ENCODE measurements at places on chromosomes 11 and 22. TPM values are rescaled to one million over a fixed set of nuclear protein-coding genes. Genes with fewer than 3 reads are reported as not detected.

Gene TMEM151A
- 7.9 TPM for total RNA-seq

Gene ANO1
- 5.0 TPM for total RNA-seq

Gene P2RY6
- total RNA-seq = 0.56 TPM

Gene PDE2A
- total RNA-seq = 23.7 TPM

Gene TRIM66
- total RNA-seq = 0.71 TPM

Gene MISFA
- 7.8 TPM for total RNA-seq

Gene DDTL
- not detected for total RNA-seq

DNA sequence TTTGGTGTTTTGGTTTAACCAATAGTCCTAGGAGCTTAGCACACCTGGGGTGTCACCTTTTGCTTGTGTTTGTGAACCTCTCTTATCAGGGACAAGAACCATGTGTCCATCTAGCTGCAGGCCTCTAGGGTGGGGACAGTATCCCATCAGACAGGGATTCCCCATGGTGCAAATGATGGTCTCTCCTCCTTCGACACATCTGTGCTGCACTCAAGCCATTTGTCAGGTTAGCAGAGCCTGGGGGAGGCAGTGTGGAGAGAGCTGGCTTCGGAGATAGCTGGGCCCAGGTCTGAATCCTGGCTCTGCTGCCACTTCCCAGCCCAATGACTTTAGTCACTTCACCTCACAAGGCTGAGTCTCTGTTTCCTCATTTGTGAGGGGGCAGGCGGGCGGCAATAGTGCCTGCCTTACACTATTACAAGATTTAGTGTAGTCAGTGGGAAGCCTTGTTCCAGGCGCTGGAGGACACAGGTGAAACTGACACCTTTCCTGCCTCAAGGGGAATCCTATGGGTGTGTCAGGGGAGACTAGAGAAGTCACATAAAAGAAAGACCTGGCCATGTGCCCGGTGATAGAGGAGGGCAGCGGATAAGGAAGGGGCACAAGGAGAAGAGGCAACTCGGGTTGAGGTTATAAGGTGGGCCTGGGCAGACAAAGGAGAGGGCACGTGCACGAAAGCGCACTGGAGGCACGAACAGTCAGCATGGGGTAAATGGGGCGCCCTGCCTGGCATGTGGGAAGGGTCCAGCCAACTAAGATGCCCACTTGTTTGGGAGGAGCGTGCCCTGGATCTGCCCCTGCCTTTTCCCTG, 12.6 kb downstream of the KLHL35 start:
- DNase-seq = no peak

DNA sequence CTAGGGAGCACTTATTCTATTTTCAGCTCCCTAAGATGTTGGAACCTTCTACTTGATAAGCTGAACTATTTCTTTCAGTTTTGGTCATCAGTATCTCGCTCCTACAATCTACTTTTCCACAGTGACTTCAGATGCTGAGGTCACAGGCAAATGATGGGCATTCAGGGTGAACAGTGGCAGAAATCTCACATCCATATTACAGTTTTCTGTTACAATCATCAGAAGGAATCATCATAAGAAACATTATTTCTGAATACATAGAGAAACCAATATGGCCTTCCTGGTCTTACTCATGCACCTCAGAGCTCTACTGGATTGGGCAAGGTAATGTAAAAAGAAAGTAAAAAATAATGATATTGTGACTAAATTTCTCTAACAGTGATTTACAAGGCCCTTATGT, 39.4 kb upstream of the DDI1 start:
- no peak for DNase-seq

DNA sequence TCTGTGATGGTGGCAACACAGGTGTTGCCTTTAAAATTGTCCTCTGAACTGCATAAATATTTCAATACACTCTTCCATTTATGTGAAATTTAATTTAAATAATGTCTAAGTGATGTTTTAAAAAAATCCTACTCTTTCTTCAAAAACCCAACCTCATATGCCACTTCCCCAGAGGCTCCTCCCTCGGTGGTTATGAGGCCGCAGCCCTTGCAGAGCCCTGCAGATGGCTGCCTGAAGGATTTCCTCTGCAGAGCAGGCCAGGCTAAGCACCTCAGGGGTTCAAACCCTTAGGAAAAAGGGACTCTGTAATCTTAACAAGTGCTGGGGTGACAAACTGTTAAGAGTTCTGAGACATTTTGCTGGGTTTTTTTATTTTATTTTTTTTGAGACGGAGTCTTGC, 25.2 kb downstream of the MORC2 start:
- DNase-seq = no peak

- no peak for DNase-seq
Measured at GRCh38 chr11:116170526-116171120, 602.2 kb downstream of the BUD13 start.

DNA sequence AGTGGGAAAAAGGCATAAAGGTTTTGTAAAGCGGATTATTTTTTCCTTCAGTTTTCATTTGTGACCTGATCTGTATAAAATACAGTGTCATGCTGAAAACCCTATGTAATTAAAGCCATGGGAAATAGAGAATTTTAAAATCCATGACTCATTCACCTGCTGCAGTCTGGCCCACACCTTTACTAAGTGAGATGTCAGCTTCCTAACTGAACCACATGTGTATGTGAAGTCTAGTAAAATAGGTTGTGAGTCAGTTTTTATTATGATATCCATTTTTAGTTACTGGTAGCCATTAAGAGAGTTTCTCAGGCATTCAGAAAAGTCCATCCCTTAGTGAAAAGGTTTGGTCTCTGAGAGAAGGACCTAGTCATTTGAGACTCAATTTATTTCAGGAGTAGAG, 60.9 kb downstream of the TRIM44 start:
- DNase-seq = no peak

DNA sequence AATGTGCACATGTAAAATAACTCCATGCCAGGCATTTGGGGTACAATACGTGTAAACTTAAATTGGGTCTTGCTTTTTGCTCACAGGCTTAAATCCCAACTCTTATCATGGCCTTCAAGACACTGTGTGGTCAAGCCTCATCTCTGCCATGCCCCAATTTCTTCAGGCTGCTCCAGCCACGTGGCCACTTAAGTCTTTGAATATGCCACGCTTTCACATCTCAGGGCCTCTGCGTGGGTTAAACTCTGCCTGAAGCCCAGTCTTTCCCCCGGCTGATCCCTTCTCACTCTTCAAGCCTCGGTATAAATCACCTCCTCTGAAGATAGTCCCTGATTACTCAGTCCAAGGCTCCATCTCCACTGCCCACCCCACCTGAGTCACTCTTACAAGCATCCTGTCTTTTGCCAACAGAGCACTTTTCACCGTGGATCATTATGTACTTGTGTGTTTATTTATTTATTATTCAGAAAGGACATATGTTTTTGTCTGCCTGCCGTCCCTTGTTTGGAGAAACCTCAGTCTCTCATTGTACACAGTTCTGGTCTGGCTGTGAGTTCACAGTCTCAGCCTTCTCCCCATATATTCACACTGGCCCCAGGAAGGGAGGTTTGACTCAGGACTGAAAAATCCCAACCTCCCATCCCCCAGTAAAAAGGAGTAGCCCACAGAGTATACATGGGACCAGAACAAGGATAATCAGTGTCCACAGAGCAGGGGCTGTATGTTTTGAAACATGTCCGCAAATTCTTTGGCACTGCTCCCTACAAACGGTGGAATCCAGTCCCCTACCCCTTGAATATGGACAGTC, 344.7 kb downstream of the MN1 start:
- DNase-seq = no peak

- no peak for DNase-seq
Measured at GRCh38 chr22:19149991-19150390, at the start of gene GSC2. Gene GSC2, minus strand, starts transcription at chr22:19150292. Its CDS starts 9 bp downstream, at chr22:19150283.

- DNase-seq = no peak
Measured at GRCh38 chr11:15229069-15229468, 114.3 kb downstream of the INSC start.

DNA sequence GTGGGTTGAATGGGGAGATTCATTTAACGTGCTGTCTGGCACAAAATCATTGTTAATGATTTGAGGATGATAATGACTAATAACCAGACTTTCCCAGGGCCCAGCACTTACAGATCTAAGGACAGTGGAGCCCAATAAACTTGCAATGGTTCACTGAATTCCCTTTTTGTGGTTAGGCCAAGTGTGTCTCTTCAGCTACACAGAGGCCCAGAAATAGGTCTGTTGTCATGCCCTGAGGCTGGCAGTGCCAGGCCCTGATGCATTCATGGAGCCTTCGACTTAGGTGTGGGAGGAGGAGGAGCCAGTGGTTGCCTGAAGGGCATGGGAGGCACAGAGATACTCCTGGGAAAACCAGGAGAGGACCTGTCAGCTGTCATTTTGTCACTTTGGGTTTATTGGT, 56.1 kb downstream of the KIAA1671 start:
- peak; percentile 64 for DNase-seq

DNA sequence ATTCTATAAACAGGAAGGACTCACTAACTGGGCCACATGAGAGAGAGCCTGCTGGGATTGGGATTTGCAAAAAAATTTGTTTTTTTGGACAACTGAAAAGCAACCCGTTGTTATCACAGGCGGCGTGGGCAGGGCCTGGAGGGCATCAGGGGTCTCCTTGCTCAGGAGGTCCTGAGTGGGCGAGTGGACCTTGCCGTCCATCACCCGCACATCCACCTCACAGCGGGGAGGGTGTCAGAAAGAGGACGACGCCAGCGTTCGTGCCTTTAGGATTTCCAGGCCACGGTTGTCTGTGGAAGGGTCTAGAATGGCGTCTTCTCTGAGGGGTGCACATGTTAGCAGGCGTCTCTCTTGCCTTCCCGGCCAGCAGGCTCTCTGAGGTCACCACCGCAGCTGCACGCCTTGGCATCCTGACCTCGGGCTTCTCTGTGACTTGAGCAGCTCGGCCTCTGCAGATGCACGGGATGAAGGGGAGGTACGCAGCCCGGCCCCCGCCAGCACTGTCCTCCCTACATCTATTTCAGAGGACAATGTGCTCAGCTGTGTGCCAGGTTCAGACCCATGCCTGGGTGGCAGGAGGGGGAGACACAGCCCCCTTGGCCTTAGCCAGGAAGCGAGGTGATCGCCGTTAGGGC, 749.5 kb downstream of the BRD1 start:
- no peak for DNase-seq

- no peak for DNase-seq
Measured at GRCh38 chr11:1043563-1044096, 7.1 kb upstream of the MUC6 start.

GRCh38 chr22:31346733-31347250, 646 bp upstream of the PATZ1 start:
- peak; percentile 69 for DNase-seq

DNA sequence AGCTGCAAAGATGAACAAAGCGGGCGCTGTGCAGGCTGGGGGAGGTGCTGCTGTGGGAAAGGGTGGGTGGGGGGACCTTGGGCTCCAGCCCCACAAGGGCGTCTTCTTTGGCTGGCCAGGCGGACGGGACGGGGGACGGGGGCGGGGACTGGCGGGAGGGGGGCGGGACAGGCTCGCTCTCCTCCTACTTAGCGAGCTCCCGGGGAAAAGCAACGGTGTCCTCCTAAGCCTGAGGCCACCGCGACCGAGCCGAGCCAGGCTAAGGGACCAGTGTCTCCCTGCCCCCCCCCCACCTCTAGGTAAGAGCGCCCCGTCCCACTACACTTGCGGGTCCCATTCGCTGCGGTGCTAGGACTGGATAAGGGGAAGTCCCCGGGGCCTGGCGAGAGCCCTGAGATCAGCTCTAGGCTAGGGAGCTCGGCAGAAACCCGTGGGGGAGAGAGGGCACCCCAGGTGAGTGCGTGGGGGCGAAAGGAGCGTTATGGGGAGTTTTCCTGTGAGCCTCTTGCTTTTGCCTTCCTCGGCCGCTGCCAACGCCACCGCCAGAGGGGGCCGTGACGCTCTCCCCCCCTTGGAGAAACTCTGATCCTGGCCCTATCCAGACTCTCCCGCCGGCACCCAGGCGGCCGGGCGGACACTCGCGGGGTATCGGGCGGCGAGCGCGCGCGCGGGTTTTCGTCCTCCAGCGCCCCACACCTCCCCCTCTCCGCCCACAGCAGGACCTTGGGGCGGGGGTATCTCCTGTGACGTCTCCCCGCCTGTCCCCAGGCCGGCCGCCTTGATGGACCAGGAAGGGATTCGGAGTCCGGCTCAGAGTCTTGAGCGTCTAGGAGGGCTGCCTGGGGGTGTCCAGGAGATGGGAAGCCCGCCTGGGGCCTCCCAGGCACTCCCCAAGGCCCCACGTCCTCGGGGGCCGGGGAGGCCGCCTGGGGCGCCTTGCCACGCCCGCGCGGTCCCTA, at the start of gene PHLDB1:
PHLDB1 (plus strand) TSS at position 215 of the 959 bp plus-strand sequence. CDS start 6,222 bp downstream, outside the sequence.
- DNase-seq = peak; percentile 83

DNA sequence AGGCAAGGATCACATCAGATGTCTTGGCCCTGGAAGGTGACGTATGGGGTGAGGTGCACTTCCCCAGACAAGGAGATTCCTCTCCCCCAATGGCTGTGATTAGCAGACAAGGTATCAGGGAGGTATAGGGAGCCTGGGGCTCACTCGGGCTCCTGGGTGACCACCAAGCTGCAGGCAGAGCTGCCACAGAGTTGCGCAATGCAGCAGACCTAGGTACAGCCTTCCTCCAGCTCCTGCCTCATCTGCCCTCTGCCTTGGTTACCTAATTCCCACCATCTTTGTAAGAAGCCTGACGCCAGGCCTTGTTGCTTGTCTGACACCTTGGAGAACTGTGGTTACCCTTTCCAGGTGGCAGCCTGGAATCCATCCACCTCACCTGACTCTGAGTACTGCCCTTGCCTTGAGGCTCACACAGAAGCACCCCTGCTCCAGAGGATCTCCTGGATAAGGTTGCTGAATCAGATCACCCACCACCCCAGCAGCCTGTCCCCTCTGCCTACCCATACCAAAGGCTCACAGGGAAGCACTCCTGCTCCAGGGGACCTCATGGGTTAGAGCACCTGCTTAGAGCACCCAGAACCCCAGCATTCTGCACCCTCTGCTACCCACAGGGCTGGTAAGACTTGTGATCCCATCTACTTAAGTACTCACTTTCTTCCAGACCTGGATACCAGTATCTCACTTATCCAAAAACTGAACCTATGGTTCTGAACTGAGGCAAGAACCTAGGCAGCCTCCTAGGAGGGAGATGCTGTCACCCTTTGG, 40.4 kb downstream of the GAB4 start:
- DNase-seq = no peak

DNA sequence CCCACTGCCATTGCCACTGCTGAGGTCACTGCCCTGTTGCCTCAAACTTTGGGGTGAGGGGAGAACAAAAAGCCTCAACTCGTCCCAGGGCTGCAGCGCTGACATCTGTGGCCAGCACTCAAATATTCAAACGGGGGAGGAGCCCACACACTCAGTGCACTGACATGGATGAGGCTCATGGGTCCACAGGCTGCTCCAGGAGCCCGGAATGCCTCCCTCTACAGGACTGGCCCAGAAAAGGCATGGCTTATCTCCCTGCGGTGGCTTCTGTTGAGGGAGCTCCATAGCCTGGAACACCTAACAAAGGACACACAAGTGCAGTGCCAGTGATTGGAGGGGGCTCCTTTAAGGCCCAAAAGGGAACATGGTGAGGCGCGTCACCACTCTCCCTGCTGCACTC, 341.1 kb upstream of the LUZP2 start:
- DNase-seq = no peak

All from heart left ventricle (tissue), 16 donors.